ENCODE measurements at places on chromosomes 3 and 15.

DNA sequence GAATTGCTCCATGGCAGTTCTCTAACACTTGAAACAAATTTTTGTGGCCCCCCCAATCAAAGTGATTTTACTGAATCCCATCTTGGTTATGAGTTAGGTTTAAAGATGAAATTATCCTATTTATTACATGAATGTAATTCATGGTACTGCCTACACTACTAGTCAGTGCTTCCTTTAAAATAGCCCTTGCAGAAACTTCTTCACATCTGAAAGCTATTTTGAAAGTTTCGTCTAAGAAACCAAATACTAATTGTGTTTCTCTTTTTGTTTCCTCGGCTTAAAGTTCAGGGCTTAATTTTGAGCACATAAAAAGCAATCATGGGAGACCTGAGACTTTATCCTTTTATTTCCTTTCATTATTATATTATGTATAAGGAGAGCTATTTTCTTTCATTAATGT is 72.1 kb downstream of the PLOD2 start:
- no peak for DNase-seq

DNA sequence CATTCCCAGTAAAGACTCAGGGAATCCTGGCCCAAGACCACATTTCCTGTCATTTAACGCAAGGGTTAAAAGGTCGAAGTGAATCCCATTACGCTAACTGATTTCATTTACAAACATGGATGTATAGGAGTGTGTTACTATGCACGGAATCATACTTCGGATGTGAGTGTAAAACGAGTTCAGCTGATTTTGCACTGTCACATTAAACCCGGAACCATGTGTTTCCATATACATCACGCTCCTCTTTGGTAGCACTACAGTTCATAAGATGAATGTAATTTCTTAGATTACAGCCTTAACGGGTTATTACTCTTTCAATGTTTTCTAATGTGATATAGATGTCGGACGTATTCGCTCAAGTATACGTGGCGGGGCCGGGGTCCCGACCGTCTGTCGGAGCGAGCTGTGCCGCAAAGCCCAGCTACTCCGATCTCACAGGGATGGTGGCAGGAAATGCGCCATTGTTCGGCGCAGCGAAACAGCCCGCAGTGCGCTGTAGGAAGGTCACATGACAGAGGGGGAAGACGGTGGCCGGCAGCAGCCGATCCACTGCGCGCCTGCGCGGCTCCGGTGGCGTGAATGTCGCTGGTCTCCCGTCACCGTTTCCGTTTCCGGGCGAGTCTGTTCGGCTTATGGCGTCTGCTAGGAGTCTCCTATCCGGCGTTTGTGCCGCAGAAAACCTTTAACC is 97.3 kb downstream of the NPAP1 start:
- DNase-seq, result no peak

- no peak for DNase-seq
These were observed 15.1 kb downstream of the CACNA1D start for GRCh38 chr3:53509494-53509893.

DNA sequence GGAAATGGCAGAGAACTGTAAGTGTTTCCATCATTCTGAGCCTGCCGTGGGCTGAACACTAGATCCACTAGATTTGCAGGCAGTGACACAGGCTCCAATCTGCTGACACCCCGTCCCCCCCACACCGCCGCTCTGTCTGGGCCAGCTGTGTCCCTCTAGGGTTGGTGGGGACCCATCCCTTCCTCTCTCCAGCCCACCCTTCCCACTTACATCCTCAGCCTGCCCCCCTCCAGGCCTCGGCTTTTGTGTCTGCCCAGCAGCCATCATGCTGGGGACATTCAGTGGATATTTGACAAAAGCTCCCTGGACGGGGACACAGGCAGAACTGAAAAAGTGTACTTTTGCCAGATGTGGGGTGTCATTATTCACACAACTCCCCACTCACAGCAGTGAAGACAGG is 10.7 kb upstream of the LRRK1 start:
- DNase-seq, result no peak

- DNase-seq, result no peak
These were observed 344.7 kb downstream of the CHL1 start for GRCh38 chr3:541062-541801.

- no peak for DNase-seq
These were observed 583.3 kb upstream of the CBLB start for GRCh38 chr3:106452096-106452495.

- DNase-seq, result no peak
These were observed 97.8 kb upstream of the TBL1XR1 start for GRCh38 chr3:177295116-177295515.

DNA sequence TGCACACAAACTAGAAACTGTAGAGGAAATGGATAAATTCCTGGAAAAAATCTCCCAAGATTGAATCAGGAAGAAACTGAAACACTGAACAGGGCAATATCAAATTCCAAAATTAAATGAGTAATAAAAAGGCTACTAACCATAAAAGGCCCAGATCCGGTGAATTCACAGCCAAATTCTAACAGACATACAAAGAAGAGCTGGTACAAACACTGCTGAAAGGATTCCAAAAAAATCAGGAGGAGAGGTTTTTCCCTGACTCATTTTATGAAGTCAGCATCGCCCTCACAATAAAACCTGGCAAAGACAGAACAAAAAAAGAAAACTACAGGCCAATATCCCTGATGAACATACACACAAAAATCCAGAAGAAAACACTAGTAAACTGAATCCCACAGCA is 462.4 kb upstream of the THBS1 start:
- no peak for DNase-seq

DNA sequence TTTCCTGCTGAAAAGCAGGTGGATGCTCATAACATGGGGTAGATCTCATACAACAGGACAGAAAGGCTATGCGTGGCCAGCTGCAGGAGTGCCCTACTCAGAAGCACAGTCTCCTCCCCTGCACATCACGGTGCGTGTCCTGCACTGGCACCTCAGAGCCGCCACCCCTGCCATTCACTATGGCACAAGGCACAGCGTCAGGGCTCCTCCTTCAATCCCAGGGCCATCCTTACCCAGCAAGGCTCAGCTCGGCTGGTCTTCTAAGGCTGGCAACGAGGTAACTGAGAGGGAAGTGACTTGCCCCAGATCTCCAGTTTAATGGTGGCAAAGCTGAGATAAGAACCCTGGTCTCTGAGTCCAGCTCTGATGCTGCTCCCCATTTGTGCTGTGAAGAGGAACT is 97.1 kb downstream of the CPN2 start:
- no peak for DNase-seq

GRCh38 chr3:72924055-72924454 is 36.2 kb downstream of the GXYLT2 start:
- DNase-seq, result no peak

GRCh38 chr3:45647148-45647619 is 42.0 kb upstream of the SACM1L start:
- DNase-seq, result no peak

- no peak for DNase-seq
These were observed 377.1 kb upstream of the TPM1 start for GRCh38 chr15:62665449-62665848.

DNA sequence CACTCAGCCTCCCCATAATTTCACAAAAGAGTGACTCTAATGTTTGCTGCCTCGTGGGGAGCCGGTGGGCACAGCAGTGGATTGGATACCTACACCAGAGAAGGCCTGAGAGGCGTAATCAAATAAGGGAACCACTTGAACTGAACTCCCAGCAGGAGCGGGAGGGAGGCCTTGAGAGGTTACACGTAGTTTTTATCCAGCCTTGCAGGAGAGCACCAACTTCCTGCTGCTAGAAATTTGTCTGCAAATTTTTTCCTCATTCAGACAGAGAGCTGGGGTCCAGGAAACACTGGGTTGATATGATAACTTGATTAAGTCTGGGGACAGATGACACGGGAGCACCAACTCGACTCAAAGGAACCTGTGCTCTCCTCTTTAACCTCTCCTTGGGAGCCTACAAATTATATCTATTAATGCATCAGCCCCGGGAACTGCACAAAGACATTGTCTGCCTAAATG is 69.8 kb downstream of the HES1 start:
- DNase-seq, result peak; percentile 81

DNA sequence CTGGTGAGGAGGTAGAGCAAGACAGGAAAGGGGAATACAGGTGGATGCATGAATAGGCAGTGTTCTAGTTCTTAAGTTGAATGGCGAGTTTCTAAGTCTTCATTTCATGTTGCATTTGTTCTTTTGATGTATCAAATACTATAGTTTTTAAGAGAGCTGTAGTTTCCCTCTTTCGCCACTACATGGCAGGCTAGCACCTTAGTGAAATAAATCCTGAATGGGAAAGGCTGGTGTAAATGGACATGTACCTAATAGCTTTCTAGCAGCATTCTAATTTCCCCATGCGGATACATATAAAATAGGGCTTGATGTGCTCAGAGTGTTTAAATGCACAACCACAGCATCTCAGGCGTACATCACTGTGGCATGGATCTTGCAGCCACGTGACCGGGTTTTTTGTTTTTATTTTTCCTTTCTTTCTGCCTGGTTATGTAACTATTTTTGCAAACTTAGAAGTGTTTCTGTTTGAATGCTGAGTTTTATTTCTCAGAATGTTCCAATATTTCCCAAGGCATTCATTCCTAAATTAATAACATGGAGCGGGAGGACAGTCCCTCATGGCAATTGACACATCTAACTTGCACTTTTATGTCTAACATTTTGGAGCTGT is 23.5 kb upstream of the CLN6 start:
- DNase-seq, result peak; percentile 14

DNA sequence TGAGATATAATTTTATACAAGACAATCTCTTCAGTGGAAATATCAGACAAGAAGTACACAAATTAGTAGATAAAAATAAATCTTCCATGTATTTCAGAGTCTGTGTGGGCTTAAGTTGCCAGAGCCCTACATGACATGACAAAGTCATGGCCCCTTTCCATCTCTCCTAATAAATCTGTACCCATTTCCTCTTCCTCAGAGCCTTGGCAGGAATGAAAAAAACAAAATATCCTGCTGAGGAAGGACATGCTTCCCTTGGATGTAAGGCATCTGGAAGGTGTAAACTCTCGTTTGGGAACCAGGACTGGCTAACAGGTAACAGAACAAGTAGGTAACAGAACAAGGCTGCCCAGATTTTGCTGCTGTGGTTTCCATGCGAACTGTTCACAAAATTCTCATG is 148.1 kb downstream of the SNRK start:
- DNase-seq, result no peak

GRCh38 chr3:37530047-37530697 is 331.5 kb upstream of the CTDSPL start:
- no peak for DNase-seq

DNA sequence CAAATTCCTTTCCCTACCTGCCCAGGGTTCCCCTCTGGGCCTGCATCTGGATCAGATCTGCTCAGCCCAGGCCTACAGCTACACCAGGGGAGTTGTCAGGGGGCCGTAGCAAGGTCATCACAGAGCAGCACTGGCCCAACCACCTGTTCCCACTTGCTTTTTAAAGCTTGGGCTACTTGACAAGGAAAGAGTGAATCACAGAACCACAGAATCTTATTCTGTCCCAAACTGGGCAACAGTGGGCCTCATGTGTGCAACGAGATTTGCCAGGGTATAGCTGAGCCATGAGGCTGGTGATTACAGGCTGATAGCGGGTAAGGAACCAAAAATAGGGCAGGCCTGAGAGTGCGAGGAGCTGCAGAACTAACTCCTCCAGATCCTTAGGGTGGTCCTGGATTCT is 66.7 kb downstream of the MYLK start:
- DNase-seq, result no peak

DNA sequence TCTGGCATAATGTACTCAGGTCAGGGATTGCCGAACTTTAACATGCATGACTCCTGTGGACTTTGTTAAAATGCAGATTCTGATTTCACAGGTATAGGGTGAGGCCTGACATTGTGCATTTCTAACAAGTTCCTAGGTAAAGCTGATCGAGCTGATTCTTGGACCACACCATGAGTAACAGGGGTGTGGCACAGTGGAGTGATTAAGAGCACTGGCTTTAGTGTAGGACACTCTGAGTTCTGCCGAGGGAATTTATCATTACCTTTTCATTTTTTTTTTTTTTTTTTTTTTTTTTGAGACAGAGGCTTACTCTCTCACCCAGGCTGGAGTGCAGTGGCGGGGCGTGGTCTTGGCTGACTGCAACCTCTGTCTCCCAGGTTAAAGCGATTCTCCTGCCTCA is 169.3 kb downstream of the ADAMTS9 start:
- no peak for DNase-seq

- DNase-seq, result no peak
These were observed 12.5 kb downstream of the CSK start for GRCh38 chr15:74794248-74794969.

- no peak for DNase-seq
These were observed 22.4 kb downstream of the SPSB4 start for GRCh38 chr3:141073580-141073979.

DNA sequence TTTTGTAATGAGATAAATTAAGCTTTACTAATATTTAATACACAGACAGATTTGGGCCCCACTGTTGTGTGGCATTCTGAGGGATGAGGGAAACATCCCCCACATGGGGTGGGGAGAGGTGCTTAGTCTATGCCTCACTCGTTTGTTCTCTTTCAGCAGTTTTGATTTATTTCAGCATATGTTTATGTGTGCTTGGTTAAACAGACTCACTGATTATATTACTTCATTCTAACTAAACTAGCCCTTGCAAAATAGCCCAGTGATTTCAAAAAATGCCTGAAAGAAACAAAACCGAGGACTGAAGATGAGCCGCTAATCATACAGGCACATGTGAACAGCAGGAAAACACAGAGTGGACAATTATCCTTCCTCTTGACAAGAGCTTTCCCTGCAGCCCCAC is 27.2 kb downstream of the TNFAIP8L3 start:
- no peak for DNase-seq

DNA sequence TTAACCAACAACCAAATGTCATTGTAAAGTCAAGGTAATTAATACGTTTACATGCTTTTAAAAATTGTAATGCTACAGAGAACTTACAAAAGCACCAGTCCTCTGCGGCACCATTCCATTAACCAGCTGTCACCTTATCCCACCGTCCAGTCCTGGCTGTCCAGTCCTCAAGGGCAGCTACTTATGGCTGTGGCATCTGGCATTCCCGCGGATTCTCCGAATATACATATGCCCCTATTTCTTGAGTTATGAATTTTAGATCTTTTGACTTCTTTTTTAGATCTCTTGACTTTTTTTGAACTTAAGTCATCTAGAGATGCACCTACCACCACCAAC is 382 bp upstream of the POMGNT2 start:
- DNase-seq, result no peak

DNA sequence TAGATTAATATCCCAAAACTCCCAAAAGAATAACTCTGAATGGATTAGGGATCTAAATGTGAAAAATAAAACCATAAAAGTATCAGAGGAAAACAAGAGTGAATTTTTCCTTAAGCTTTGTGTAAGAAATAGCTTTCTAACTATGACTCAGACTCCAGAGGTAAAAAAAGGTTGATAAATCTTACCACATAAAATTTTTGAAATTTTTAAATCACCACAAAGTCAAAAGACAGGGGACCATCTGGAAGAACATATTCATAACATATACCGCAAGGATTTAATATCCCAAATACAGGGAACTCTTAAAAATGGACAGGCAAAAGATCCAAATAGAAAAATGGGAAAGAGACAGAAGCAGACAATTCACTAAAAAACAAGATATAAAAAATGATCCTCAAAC is 145.0 kb downstream of the ARNT2 start:
- DNase-seq, result no peak
